ENCODE measurements at places on chromosomes 2 and 18.
A peak's percentile ranks its signal among the peaks of the same experiment; 100 is the strongest.

DNA sequence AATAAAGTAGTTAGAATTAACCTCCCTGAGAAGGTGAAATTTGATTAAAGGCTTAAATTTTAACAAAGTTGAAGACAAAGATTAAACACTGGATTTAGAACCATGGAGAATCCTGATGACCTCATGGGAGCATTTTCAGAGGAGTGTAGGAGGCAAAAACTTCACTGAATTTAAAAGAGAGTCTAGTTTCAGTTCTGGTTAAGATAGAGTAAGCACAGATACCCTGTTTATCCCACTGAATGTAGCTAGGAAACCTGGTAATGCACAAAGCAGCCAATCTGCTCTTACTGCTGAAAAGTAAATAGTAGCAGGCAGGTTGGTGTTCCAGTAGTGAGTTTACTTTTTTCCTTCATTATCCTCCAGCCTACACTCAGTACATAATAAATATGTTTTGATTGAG is 654.9 kb upstream of the SYT4 start:
- DNase-seq = no peak

DNA sequence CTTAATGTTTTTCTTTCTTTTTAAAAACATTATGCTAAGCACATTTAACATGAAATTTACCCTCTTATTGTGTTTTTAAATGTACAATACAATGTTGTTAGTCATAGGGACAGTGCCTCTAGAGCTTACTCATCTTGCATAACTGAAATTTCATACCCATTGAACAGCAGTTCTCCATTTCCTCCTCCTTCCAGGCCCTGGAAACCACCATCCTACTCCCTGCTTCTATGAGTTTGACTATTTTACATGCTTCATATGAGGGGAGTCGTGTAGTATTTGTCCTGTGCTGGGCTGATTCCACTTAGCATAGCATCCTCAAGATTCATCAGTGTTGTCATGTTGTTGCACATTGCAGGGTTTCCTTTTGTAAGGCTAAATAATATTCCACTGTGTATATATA is 92.6 kb downstream of the SPATS2L start:
- no peak for DNase-seq

- DNase-seq = peak; percentile 55
Observed at GRCh38 chr2:191218292-191218898, 26.8 kb upstream of the MYO1B start.

DNA sequence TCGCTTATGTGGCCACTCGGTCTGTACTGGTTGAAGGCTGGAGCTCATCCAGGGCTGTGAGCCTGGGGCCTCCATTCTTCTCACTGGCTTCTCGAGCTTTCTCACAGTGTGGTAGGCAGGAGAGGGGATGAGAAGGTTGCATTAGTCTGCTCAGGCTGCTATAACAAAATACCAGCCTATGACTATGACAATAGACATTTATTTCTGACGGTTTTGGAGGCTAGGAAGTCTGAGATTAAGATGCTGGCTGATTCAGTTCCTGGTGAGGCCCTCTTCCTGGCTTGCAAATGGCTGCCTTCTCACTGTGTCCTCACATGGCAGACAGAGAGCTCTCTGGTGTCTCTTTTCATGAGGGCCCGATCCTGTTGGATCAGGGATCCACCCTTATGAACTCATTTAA is 6.2 kb upstream of the STK25 start:
- DNase-seq = no peak

- DNase-seq = no peak
Observed at GRCh38 chr2:17245906-17246305, 272.3 kb downstream of the RAD51AP2 start.

GRCh38 chr2:105888625-105889024 is 143.9 kb downstream of the NCK2 start:
- peak; percentile 49 for DNase-seq

DNA sequence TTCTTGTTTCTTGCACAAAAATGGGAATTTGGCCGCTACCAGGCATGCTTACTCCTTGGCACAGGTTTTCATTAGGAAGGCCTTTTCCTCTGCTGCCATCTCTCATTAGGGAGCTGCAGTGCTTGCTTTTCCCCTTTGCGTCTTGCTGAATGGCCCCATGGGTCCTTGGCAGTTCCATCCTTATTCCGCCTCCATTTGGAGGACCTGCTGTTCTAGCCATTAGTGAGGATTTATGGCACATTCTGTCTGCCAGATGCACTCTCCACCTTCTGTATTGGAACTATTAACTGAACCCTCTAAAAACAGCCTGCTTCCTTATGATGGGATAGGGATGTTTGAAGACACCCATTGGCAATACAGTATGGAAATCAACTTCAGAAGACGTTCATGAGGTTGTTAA is 103.5 kb upstream of the NOSTRIN start:
- no peak for DNase-seq

DNA sequence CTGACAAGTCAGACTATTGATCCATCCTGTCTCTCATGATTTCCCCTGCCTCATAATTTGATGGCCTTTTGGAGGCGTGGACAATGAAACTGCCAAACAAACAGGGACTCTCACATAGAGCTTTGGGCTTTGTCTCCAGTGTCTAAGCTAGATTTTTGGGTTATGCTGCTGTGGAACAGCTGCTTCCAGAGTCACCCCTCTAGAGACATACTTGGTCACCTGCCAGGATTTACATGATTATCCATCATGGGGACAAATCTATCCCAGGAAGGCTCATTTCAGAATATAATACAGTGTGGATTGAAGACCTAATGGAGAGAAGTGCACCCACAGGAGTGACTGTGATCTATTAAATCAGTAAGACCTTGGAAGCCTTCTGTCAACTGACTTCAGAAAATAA is 159.6 kb downstream of the SLC8A1 start:
- no peak for DNase-seq

DNA sequence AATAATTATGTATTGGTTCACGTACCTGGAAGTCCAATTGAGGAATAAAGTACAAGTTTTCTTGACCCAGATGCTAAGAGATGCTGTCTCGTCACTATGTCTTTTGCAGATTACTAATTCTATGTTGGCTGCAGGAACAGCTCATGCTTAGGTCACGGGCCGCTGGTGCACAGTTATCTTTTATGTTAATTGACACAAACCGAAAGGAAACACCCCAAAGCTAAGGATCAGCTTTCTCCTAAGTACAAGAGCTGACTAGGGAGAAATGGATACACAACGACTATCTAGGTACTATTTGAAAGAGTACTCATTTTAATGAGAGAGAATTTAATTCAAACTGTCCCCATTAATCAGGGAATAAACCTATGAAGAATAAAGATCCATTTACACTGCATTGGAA is 217.7 kb upstream of the SLC35G4 start:
- no peak for DNase-seq

- no peak for DNase-seq
Observed at GRCh38 chr2:63040586-63040985, 10.0 kb upstream of the OTX1 start.

GRCh38 chr2:216084547-216084946 is 2.8 kb downstream of the TMEM169 start:
- DNase-seq = peak; percentile 50

DNA sequence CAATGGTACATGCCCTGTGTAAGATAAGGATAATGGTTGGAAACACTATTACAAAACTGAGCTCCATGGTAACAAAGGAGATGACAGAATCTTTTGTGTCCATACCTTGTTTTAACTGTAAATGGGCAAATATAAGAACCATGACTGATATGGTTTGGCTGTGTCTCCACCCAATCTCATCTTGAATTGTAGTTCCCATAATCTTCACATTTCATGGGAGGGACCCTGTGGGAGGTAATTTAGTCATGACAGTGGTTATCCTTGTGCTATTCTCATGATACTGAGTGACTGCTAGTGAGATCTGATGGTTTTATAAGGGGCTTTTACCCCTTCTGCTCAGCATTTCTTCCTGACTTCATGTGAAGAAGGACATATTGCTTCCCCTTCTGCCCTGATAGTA is 211.7 kb upstream of the RGPD4 start:
- DNase-seq = no peak

DNA sequence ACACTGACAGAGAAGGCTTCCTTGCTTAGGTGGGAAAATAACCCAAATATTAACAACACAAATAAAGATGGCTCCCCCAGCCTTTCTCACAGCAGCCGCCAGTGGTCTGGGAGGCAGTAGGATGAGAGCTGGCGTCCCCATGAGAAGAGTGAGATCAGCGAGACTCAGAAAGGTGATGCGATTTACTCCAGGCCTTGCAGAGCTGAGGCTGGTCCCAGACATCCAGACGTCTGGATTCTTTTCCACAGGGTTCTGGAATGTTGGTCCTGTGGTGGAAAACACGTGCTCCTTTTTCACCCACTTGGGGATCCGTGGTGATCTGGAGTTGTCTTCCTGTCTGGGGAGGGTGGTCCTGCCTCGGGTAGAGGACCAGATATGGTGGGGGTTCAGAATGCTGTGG is 190.6 kb downstream of the CTIF start:
- DNase-seq = no peak

DNA sequence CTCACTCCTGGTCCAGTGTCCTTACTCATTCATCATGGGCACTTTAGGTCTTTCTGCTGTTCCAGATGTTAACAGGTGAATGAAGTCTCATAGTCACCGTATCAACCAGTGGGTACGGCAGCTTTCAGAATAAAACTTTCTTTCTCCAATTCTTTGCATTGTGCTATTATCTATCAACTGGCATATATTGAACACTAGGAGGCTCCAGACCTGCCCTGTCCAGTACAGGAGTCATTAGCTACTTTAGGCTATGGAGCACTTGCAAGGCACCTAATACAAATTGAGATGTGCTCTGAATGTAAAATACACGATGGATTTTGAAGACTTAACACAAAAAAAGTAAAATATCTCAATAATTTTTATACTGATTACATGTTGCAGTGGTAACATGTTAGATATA is 43.2 kb upstream of the NEB start:
- peak; percentile 63 for DNase-seq

- no peak for DNase-seq
Observed at GRCh38 chr2:142892715-142893114, 15.3 kb downstream of the KYNU start.

- no peak for DNase-seq
Observed at GRCh38 chr18:43525169-43525568, 247.9 kb upstream of the SYT4 start.

GRCh38 chr2:222982010-222982908 is 69.7 kb upstream of the KCNE4 start:
- peak; percentile 7 for DNase-seq

GRCh38 chr18:25287106-25287505 is 64.9 kb downstream of the ZNF521 start:
- DNase-seq = no peak

DNA sequence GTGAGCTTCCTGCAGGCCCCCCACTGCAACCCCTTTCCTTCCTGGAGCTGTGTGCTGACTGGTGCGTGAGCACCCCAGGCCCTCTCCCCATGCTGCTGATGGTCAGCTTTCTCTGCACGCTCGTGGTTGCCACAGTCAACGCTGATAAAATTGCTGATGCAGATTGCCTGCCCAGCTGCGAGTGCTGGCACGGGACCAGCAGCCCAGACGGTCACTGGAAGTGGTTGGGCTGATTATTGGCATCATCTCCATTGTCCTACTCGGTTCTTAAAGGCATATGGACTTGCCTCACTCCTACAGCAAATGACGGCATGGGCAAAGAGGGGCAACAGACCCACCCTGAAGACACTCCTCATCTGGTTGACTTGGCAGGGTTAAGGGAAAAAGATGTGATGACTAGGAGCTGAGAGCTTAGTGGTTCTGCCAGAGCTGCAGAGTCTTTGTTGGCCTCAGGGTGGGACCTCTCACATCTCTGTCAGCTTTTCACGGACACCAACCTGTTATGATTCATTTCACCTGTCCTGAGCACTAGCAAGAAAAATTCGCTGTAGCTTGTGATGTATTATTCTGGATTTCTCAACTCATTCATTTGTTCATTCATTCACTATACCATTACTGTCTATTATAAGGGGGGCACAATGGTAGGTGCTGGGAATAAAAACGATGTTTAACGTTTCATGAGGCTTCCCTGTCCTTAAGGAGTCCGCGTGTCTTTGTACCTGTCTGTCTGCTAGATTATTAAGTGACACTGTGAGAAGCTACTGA is 38.4 kb downstream of the PAX8 start:
- peak; percentile 24 for DNase-seq

- DNase-seq = no peak
Observed at GRCh38 chr2:223642506-223642905, 40.3 kb upstream of the SCG2 start.

DNA sequence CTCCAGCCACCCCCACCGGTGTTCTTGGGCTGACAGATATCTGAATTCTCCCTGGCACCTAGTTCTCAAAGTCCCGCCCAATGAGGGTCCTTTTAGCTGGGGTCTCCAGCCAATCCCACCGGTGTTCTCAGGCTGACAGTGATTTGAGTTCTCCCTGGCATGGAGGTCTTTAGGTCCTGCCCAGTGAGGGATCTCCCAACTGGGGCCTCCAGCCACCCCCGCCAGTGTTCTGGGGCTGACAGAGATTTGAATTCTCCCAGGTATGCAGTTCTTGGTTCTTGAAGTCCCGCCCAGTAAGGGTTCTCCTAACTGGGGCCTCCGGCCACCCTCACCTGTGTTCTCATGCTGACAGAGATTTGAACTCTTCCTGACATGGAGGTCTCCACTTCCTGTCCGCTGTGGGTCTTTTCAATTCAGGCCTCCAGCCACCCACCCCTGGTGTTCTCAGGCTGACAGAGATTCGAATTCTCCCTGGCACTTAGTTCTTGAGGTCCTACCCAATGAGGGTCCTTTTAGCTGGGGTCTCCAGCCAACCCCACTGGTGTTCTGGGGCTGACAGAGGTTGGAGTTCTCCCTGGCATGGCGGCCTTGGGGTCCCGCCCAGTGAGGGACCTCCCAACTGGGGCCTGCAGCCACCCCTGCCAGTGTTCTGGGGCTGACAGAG is 154.6 kb downstream of the ANKRD36 start:
- no peak for DNase-seq

GRCh38 chr2:146917431-146918042 is 927.3 kb upstream of the ACVR2A start:
- no peak for DNase-seq

DNA sequence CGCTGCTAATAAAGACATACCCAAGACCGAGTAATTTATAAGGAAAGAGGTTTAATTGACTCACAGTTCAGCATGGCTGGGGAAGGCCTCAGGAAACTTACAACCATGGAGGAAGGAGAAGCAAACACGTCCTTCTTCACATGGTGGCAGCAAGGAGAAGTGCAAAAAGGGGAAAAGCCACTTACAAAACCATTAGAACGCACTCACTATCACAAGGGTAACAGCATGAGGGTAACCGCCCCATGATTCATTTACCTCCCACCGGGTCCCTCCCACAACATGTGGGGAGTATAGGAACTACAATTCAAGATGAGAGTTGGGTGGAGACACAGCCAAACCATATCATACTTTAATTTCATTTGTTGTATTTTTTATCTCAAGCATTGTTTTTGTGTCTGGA is 67.5 kb downstream of the ATP9B start:
- DNase-seq = peak; percentile 63

DNA sequence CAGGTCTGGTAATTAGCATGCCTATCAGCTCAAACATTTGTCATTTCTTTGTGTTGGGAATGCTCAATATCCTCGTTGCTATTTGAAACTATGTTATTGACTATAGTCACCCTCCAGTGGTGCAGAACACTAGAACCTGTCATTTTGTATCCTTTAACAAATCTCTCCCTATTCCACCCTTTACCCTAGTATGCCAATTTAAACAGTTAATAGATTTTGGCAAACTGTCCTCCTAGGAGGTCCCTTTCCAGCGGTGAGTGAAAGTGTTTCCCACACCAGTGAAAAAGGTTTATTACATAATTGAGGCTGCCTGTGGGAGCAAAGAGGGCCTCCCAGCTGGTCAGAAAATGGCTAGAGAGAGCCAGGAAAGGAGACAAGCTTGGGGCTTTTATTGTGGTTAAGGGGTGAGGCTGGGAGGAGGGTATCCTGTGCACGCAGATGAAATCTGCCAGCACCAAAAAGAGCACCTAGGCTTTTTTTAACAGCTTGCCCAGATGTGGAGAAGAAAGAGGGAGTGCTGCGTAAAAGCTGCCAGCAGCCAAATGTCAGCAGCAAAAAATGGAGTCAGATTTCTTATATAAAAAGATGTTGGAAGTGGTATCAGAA is 1.8 kb upstream of the DRC1 start:
- DNase-seq = no peak

All from hematopoietic multipotent progenitor cell treated with erythropoietin and hydrocortisone succinate and interleukin-3 and kit ligand, for 8 days (in vitro differentiated cells).